Activated CD8-positive, alpha-beta memory T cell treated with anti-CD3 and anti-CD28 coated beads for 1 hour (primary cell): ENCODE measurements at places on chromosomes 2 and 18.

GRCh38 chr2:165182029-165182428 is 21.8 kb downstream of the SCN3A start:
- DNase-seq = no peak

DNA sequence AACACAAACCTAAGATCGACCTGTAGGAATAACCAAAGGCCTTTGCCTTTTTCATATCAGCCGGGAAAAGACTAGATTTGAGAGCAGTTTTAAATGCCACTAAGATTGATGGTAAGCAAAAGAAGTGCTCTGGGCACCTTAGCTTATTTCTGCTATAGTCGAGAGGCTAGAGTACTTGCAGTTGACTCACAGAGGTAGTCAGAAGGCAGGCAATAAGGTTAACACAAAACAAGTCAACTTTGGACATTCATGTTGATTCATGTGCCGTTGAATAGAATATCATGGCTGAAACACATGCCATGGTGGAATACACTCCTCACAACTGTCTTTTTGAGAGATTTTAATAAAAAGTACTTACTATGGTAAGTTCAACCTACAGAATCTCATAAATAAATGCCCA is 507.6 kb downstream of the ZEB2 start:
- no peak for DNase-seq

- no peak for DNase-seq
Measured at GRCh38 chr18:61133783-61134182, 199.4 kb upstream of the CDH20 start.

GRCh38 chr2:225558399-225559071 is 159.0 kb downstream of the NYAP2 start:
- DNase-seq = no peak

DNA sequence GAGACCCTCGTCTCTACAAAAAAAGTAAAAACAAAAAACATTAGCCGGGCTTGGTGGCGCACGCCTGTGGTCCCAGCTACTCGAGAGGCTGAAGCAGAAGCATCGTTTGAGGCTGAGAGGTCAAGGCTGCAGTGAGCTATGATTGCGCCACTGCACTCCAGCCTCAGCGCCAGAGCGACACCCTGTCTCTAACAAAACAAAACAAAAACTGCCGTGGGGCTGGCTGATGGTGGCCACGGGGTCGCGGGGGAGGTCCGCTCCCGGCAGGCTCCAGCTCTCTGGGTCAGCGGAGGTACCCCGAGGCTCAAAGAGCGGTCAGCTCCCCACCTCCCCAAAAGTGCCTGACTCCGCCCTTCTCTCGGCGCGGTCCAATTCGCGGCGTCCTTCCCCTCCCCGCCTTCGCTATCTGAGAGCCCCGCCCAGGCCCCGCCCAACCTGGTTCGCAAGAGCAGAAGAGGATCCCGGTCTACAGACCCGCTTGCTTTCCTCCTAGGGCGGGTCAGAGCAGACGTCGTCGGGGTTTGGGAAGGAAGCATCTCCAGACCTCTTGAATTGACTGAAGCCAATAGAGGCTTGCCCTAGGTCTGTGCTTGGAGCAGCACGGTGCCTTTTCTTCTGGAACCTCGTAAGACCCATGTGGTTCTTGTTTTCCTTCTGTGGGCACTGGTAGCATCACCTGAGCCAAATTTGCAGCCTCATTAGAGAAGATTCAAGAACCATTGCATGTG is 7.8 kb downstream of the RAX start:
- no peak for DNase-seq

GRCh38 chr2:188134241-188134640 is 157.4 kb upstream of the GULP1 start:
- DNase-seq = no peak

DNA sequence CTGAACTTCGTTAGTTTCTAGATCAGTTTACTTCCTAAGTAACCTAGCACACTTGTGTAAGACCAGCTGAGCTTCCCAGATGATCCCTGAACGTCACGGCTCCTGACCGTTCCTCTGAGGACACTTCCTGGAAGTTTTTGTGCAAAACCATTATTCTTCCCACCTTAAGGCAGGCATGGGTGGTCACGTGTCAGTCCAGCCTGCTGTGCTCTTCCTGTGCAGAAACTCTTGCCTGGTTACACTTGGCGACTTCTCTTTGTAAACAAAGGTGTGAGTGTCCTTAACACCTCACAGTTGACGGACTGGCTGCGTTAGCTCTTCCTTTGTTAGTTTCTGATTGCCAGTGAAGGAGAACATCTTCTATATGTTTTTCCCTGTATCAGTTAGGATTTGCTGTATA is 118.3 kb downstream of the SH3RF3 start:
- DNase-seq = no peak
